ENCODE measurements at places on chromosomes 12 and 14.
A peak's percentile ranks its signal among the peaks of the same experiment; 100 is the strongest.

- DNase-seq, result no peak
Measured at GRCh38 chr12:22545255-22545654, 913 bp upstream of the C2CD5 start.

DNA sequence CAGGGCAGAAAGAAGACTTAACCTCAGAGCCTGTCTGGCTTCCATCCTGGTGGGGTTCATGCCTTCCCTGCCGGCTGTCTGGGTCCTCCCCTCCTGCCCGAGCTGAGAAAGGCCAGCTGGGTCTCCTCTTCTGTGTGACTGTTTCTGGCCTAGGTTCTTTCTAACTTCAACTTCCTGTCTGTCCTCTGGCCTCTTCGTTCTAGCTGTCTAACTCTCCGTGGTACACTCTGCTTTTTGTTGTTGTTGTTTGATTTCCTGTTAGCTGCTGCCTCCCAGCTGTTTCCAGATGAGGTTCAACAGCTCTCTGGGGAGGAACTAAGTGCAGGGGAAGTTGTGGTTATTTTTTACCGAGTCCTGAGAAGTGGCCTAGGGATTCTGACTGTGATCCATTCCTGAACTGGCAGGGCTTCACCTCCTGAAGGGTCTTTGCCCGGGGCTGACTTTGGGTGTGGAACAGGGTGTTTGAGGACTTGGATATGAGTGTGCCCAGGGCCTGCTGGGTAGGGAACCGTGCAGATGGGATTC, 3.2 kb downstream of the MLXIP start:
- no peak for DNase-seq

- no peak for DNase-seq
Measured at GRCh38 chr12:85527192-85527591, 247.2 kb downstream of the ALX1 start.

- DNase-seq, result no peak
Measured at GRCh38 chr14:52129721-52130120, 60.9 kb upstream of the NID2 start.

DNA sequence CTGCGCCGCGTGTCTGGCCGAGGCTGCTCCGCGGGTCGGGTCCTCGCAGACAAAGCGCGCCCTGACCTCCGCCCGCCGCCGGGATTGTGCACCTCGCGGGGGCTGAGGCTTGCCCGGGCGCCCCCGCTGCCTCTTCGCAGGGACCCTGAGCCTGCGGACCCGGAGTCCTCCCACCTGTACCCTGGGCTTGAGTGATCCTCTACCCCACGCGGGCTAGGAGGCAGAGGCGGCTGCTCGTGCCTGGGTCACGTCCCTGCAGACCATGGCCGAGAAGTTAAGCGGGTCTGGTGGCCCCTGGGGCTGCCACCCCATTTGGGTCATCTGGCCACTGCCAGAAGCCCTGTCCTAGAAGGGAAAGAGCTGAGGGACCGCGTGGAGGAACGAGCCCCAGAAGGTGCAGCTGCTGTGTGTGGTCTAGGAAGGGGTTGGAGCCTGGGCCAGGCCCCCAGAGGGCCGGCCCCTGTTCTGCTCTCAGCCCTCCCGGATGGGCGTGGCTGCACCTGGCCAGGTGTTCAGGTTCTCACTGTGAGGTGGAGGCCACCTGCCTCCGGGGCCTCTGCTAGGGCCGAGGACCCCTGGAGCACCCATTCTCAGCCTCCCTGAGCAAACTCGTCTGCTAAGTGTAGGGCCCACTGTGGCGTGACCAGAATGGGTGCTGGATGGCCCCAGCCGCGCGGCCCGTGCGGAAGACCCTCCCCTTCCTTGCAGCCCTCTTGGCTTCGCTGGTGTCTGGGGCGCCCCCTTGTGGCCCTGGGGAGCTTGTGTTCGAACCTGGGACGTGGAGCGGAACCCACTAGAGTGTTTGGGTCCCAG, 49.6 kb downstream of the LRCOL1 start:
- peak; percentile 53 for DNase-seq

- no peak for DNase-seq
Measured at GRCh38 chr14:23486036-23486435, 16.5 kb downstream of the NGDN start.

DNA sequence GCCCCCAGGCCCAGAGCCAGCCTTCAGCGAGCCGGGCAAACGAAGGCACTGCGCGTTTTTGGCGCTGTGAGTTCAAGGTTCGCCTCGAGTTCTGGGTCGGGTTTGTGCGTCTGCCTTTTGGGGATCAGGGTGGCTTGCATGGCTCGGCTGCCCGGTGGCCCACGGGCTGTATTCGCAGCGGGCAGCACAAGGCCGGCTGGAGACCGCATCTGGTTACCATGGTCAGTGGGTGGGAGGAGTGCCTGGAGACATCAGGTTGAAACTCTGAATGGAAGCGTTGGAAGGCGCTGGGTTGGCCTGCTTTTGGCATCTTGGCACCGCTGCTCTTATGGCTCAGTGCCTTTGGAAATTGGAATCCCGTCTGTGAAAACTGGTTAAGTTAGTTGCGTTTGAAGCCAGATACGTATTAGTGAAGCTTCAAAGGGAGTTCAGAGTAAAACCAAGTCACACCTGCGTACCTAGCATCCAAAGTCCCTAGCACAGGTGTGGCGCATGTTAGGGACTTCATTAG, 50.9 kb downstream of the SNAPC1 start:
- no peak for DNase-seq

DNA sequence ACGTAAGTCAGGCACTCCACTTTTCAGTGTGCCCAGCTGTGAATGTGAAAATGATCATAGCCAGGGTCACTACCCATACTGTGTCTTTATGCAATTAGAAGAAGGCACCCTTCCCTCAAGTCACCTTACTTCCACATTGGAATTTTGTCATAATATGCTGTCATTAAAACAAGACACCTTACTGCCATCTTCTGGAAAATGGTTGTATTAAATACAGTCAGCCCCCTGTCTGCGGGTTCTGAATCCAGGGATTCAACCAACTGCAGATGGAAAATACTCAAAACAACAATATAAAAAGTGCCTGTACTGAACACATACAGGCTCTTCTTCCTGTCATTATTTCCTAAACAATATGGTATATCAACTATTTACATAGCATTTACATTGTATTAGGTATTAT, 70.2 kb upstream of the TBX5 start:
- no peak for DNase-seq

DNA sequence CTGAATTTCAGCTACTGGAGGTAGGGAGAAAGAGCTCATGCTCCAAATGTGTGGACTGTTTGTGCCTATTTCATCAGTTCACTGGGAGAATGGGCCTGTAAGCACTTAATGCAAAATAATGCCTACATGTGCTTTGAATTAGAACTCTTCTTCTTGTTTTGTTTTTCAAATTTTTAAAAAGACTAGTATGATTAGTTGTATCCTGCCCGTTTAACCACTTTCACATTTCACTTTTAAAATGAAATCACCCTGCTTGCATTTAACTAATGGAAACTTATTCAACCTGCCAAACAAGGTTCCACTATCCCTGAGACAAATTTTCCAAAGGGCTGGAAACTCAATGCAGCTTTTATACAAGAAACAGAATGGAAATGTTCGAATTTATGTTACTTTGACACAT, 79.7 kb downstream of the SAMD4A start:
- no peak for DNase-seq

DNA sequence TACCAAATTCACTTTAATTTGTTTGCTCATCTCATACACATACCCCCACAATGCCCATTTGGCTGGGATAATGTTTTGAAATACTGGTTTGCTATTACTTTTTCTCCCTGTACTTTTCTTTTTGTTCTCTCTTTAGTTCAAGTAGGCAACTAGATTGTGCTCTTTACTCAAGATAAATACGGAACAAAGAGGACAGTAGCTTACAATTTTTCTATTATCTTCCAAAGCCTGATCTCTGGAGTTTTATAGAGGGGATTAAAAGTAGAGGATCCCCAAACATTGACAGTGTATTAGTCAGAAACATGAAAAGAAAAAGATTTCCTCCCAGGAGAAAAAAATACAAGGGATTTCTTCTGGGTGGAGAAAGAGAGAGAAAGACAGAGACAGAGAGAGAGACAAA, 102.1 kb upstream of the FSCB start:
- DNase-seq, result no peak

GRCh38 chr12:80939231-80939950, 1.7 kb upstream of the LIN7A start:
- DNase-seq, result no peak

DNA sequence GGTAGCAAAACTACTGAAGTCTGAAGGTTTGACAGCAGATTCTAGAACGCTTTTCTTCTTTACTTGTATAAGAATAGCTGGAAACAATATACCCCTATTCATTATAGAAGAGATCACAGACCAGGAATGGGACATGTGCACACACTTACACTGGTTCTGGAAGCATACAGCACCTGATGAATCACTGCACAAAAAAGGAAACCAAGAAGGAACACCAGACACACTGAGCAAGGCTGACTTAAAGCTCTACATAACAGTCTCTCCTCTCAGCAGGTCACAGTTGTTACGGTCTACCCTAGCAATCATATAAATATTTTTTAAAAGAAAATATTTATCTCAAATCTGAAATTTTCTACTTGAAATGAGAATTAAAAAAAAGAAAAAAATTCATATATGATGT, 13.5 kb downstream of the ATP2B1 start:
- DNase-seq, result no peak

DNA sequence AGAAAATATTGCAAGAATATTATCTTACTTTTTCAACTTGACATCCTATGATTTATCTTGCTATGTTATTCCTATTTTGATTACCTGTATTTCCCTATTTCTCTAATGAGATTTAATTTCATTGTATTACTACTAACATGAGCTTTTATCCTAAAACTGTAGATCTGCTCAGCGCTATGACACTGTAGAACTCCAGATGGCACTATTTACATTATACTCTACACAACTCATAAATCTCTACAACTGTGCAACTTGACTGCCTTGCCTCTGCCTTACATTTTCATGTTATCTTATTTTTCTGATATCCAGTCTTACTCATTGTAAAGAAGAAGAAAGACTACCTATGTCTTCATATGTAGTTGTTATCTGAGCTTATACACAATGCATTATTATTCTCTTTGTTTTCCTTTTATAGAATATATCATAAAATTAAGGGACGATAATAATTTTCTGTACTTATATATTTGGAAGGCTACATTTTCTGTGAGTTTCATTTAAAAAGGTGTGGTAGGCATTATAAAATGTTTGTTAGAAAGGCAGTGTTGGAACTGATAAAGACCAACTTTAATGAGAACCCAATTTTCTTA, 24.1 kb downstream of the NUP37 start:
- no peak for DNase-seq

GRCh38 chr12:51521554-51522276, 69.3 kb upstream of the SCN8A start:
- DNase-seq, result no peak

- no peak for DNase-seq
Measured at GRCh38 chr14:83294941-83295340, 1761.3 kb upstream of the SEL1L start.

DNA sequence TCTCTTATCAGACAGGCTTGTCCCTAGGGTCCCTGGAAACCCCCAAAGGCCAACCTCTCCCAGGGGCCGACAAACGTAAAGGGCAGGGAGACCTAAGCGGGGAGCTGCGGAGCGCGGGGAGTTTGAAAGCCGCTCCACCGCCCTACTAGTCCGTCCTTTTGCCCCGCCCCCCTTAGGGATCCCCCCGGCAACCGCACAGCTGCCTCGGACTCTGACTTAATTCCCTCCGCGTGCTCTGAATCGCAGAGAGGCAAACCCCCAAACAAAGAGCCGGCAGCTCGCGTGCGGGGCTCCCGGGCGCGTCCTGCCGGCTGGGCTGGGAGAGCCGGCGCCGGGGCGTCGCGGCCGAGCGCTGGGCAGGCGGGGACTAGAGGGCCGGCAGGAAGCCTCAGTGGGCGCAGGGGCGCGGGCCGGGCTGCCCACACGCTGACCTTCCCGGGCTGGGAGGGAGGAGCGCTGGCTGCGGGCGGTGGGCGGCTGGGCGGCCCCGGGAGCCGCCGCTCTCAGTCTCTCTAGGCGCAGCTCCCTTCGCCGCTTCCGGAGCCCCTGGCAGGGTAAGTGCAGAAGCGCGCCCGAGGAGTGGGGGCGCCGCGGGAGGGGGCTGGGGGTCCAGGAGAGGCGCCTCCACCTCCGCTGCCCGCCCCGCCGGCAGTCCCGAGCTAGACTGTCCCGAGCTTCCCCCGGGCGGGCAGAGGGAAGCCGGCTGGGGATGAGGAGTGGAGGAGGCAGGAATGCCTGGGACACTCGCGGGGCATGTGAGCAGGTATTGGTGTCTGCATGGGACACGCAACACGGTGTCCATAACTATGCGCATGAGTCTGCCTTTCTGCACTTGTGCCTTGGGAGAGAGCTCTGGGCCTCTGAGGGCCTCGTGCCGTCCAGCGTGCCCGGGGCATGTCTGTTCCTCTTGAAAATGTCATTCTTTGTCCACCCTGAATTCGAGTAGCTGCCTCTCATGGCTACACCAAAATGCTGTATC, at the start of gene TSPAN11:
TSPAN11 (plus strand) TSS at position 506 of the 979 bp plus-strand sequence. CDS start 27,244 bp downstream, outside the sequence.
- no peak for DNase-seq

- DNase-seq, result no peak
Measured at GRCh38 chr12:53231671-53231920, 413 bp downstream of the RARG start.

- no peak for DNase-seq
Measured at GRCh38 chr12:19150273-19150900, 20.9 kb downstream of the PLEKHA5 start.

DNA sequence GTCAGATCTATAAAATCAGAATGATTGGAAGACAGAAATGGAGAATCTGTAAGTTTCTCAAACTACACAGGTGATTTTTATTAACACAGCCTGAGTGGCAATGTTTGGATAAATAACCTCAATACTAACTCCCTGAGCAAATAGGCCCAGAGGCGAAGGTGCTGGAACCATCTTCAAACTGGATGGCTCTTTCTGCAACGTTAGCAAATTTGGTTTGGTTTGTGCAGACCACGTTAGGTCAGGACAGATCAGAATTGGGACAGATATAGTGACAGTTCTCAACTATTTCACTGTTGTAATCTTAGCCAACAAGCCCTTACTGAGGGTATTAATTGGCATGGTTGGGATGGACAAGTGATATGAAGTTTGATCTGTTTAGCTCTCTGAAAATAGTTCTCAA, 9.1 kb upstream of the CLEC9A start:
- no peak for DNase-seq

- no peak for DNase-seq
Measured at GRCh38 chr12:52832451-52832850, 1.7 kb downstream of the KRT79 start.

DNA sequence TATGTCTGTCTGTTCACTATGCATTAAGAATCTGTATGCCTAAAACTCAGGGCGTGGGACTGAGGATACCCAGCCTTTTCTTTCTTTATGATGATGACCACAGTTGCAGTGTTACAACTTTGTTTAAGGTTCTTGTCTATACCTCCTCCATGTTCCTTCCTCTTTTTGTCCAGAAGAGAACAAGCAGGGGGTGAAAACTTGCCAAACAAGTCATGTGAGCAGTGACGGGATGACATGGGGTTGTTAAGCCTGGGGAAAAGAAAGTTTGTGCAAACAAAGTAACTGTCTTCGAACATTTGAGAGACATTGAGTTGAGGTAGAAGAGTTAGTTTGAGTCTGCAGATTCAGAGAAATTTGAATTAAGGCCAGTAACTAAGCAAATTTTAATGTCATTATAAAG, 505.5 kb downstream of the NPAS3 start:
- no peak for DNase-seq

All from activated CD8-positive, alpha-beta memory T cell treated with anti-CD3 and anti-CD28 coated beads for 1 hour (primary cell).